NCI-H1092 (cell line): ENCODE measurements at places on chromosomes 3 and 15.

DNA sequence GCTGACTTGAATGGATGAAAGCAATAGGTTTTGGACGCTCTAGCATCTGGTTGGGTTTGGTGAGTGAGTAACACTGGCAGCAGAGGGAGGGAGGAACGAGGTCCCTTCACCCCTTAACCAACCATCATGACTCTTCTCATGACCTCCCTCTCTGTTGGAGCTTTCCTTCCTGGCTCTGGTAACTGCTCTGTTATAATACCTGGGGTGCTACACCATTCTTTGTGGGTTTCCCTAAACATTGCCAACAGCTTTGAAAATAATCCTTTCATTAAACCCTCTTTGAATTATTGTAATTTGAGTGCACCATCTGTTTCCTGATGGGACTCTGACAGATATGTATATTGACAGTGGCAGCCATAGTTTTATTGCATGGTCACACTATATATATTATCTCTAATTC lies 146.2 kb upstream of the PTPRG start:
- DNase-seq = no peak

- no peak for DNase-seq
Observed at GRCh38 chr3:44802011-44802410, 40.4 kb downstream of the KIF15 start.

DNA sequence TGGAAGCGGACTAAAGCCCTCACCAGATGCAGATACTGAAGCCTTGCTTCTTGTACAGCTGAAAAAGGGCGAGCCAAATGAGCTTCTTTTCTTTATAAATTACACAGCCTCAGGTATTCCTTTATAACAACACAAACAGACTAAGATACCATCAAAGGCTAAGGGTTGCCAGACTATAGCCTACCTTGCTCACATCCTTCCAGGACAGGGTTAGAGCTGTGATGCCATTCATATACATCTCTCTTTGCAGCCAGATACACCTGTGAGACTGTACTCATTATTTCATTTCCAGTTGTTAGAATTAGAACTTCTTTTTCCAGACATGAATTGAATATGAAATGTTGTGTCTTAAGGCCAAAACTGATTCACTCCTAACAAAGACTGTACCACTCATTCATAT lies 262.8 kb upstream of the NR2F2 start:
- no peak for DNase-seq

DNA sequence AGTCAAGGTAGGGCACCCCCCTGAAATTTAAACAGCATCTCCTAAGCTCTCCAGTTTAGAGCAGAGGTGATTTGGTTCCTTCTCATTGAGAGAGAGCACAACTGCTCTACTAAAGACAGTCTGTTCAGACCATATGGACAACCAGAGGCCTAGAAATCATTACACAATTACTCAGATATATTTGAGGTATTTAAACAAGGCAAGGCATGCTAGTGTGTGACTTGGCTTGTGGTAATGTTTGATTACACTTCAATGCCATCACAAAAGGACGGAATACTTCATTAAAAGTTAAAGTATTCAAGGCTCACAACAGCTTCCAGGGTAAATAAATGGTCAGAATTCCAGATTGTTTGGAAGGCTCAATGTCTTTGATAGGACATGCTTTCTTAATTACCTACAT lies 110.2 kb downstream of the LRTM1 start:
- DNase-seq = no peak

DNA sequence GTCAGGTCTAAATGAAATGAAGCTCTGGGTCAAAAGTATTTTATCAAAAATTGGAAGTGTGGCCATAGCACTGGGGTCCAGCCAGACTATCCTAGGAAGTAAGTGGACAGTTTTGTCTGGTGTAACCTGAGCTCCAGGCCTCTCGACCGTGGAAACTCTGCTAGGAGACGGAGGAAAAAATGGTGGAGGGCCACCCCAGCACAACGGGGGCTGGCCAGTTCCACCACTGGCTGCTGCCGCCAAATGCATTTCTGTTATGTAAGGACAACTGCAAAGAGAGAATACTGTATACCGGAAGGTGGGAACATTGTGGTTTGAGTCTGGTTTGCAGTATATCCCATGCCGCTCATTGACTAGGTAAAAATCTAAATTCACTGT lies 235.7 kb downstream of the GREM1 start:
- no peak for DNase-seq

GRCh38 chr3:8702560-8702959 lies 31.0 kb upstream of the CAV3 start:
- no peak for DNase-seq

DNA sequence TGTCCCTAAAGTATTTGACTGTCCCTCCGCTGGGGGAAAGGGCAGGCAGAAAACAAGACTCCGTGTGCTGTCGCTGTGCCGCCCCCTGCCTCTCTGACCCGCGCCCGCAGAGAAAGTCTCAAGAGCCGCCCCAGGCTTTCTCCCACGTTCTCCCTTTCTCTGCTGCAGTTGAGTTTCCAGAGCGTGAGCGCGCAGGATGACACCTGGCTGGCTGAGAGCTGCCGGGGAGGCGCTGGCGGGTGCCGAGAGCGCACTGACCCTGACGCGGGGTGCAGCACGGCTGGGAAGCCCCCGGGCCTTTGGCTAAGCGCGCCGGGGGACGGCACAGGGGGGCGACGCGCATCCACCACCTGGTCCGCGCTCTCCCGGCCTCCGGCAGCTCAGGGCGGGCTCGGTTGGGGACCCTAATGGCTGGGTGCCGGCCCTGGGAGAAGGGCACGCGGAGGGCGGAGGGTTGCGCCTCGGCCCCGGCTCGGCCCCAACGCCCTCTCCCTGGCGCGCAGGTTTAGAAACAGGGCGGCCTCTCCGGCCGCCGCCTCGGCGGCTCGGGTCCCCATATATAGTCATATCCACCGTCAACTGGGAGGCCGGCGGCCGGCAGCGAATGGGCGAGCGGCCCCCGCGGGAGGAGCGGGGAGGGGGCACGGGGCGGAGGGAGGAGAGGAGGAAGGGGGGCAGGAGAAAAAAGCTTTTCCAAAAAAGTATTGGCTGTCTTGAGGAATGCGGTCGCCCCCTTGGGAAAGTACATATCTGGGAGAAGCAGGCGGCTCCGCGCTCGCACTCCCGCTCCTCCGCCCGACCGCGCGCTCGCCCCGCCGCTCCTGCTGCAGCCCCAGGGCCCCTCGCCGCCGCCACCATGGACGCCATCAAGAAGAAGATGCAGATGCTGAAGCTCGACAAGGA lies at the start of gene TPM1:
TPM1 (plus strand) TSS at position 774 of the 903 bp plus-strand sequence; CDS start at position 857, 83 bp downstream.
- no peak for DNase-seq

DNA sequence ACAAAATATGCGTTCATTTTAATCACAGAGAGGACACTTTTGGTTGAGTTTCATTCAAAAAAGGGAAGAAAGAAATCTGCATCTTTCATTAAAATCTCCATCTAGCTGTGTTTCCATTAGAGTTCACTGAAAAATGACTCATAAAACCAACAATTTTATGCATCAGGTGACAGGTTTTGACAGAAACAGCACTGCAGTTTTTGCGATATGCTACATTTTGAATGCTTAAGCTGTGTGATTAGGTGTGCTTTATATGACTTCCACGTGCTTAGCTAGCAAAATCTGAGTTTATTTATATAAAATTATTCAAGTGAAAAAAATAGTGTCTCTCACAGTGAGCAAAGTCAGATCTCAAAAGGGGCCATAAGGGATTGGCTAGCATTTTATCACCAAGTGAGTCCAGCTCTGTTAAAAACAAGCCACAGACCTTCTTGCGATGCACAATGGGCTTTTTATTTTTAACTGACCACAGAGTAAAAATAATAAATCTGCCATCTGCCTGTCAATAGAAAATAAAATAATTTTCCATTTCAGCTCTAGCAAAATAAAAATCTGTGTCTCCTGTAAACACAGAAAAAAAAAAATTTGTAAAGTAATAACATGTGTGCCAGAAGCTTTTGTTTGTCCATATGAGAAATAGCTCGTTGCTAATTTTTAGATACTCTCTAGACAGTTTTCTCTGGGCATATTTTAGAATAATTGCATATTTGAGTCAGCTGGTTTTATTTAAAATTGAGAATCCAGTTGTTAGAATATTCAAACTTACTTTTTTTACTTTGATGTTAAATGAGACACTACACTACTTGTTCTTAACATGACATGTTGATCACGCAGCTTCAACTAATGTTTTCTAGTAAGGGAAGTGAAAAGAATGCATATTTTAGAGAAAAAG lies 409.8 kb downstream of the ROBO2 start:
- no peak for DNase-seq

DNA sequence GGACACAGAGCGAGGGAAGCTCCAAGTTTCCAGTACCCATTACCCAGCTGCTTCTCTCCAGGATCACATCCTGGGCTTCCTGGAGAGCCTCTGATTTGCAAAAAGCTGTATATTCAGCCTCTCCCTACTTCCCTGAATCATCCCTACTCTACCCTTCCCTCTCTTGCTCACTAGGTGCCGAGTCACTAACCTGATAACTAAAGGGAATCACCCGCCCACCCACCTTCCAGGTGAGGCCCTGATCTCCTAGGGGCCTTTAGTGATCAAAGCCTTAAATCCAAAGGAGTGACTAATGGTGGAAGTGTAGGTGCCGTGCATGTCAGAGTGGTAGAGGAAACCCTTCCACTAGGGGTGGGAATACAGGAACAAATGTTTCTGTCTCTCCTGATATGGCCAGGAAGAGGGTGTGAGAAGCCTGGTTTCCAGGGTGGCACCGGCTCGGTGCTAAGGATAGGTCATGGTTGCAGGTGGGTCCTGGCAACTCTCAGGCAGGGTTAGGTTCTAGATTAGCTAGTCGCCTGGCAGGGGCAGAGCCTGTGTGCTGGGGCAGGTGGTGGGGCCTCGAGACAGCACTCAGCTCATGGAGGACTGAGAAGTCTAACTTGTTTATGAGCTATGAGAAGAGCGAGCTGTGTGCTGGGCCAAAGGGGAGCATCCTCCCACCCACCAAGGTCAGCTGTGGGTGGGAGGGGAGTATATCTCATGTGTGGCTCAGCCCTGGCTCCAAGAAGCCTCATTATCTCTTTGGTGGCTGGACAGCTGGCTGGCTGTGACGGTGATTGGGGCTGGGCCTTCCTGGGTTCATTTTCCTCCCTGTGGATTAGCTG lies 10.1 kb downstream of the SEMA7A start:
- no peak for DNase-seq

DNA sequence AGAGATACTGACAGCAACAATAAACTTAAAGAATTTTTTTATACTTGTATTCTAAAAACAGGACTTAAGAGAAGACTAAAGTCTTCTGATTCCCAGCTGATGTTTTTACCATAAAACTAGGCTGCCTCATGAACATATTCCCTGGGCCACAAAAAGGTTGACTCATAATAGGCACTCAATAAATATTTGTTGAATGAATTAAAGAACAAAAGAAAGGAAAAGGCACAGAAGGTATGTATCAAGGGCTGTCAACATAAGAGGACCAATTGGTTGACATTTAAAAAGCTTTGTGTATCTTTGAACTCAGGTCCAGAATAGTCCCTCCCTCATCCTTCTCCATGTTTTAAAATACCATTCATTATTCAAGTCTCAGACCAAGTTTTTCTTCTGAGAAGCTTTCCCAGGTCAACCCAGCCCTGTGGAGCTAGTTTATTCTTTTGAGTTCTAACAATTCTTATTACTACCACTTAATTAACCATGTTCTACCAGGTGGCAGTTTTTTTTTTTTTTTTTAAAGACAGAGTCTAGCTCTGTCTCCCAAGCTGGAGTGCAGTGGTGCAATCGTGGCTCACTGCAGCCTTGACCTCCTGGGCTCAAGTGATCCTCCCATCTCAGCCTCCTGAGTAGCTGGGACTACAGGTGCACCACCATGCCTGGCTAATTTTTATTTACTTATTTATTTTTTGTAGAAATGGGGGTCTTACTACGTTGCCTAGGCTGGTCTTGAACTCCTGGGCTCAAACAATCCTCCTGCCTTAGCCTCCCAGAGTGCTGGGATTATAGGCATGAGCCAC lies 17.5 kb upstream of the ARHGEF3 start:
- DNase-seq = no peak

DNA sequence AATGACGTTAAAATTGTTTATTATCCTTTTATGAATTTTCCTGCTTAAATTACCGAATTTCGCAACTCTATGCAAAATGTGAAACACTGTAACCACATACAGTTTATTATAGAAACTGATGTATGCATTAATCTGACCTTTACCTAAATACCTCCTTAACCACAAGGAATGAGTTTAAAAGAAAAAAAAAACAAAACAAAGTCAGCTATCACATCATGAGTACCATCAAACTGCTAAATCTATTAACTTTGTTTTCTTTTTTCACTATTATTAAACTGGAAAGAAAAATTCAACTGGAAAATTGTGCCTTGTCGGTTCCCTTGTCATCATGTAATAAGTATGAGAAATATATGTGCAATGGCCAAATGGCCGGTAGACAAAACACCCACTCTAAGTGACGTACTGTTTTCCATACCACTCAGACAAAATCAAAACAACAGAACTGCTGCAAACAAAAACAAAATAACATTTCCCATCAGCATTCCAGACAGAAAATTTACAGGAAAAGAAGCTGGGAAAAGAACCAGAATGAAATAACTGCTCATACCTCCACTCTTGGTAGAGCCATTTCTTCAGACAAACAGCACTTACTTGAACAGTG lies 415.3 kb downstream of the FOXP1 start:
- DNase-seq = no peak

GRCh38 chr3:54897028-54897711 lies 30.7 kb downstream of the LRTM1 start:
- DNase-seq = no peak

DNA sequence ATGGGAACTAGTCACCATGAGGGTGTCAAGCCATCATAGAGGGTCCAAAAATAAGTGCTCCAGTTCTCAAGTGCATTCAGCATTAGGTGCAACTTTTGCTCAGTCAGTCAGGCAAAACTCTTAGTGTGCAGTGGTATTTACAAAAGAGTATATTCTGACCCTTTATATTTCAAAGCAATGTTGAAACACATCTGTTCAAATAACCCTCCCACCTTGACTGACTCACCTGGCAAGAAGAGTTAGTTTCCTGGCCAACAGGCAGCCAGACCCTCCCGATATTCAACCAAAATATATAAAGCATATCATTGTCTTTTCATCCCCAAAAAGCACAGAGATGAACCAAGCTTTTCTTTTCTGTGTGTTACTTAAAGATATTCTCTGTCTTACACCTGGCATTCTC lies 7.6 kb upstream of the COL8A1 start:
- no peak for DNase-seq

DNA sequence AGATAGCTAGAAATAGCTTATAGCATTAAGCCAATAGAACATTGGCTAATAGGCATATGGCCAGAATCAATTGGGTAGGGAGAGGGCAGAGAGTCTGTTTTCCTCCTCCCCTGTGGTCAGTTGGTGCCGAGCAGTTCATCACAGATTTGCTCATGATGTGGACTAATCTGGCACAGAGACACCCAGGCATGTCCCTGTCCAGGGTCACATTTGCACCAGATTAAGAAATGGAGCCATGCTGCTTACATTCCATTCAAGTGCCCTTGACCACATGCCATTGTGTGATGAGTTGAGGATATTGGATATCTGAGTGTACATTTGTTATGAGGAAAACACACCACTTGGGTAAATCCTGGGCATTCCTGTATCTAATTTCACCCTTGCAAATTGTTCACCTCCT lies 53.4 kb downstream of the USP13 start:
- no peak for DNase-seq

DNA sequence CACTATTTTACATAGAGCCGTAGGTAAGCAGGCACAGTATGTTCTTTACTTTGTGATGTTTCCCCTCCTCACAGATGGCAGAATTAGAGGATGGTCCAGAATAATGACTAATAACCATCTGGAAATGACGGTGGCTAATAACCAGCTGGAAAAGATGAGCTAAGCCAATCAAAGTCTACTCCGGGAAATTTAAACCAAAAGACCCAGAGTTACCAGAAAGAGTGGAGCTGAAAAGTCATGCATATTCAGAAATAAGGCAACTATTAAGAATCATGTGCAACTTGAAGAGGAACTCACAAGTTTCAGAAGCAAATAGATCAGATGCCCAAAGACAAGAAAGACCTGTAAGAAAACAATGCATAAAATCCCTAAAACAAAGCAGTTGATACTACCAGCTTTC lies 33.6 kb downstream of the DMXL2 start:
- DNase-seq = no peak
